ENCODE measurements at places on chromosomes 7 and 10. TPM values are rescaled to one million over a fixed set of nuclear protein-coding genes. Genes with fewer than 3 reads are reported as not detected.
A peak's percentile ranks its signal among the peaks of the same experiment; 100 is the strongest.

GRCh38 chr7:46900312-46901263 is 681.3 kb downstream of the TNS3 start:
- DNase-seq: peak; percentile 92

DNA sequence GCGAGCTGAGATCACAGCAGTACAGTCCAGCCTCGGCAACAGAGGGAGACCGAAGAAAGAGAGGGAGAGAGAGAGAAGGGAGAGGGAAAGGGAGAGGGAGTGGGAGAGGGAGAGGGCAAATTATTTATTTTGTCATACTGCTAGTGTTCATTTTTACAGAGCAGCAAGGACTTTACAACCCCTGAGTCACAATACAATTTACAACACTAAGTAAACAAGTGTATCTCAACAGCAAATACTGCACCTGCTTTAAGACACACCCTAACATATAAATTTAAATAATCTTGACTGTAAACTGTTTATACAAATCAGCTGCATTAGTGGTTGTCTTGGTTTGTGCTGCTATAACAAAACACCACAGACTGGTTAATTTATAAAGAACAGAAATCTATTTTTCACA is 27.2 kb downstream of the HTR5A start:
- DNase-seq: no peak

DNA sequence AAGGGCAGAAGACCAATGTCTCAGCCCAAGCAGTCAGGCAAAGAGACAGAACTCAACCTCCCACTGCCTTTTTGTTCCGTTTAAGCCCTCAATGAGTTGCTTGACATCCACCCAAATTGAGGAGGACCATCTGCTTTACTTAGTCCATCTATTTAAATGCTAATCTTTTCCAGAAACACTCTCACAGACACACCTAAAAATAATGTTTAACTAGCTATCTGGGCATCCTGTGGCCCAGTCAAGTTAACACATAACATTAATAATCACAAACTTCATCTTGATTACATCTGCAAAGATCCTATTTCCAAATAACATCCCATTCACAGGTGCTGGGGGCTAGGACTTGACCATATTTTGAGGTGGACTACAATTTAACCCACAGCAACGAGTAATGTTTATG is 115.7 kb downstream of the RAB11FIP2 start:
- no peak for DNase-seq

- no peak for DNase-seq
These were observed 181.1 kb downstream of the TNS3 start for GRCh38 chr7:47400741-47401206.

- no peak for DNase-seq
These were observed 7.3 kb downstream of the LFNG start for GRCh38 chr7:2526659-2527504.

GRCh38 chr7:18347170-18347569 is 148.4 kb upstream of the HDAC9 start:
- no peak for DNase-seq

GRCh38 chr7:117837841-117838240 is 35.4 kb downstream of the CTTNBP2 start:
- no peak for DNase-seq

- no peak for DNase-seq
These were observed 41.9 kb upstream of the PRKAR1B start for GRCh38 chr7:768881-769504.

GRCh38 chr7:32871624-32872371 is 19.8 kb downstream of the KBTBD2 start:
- no peak for DNase-seq

- no peak for DNase-seq
These were observed 1.4 kb downstream of the CPXM2 start for GRCh38 chr10:123890226-123890625.

DNA sequence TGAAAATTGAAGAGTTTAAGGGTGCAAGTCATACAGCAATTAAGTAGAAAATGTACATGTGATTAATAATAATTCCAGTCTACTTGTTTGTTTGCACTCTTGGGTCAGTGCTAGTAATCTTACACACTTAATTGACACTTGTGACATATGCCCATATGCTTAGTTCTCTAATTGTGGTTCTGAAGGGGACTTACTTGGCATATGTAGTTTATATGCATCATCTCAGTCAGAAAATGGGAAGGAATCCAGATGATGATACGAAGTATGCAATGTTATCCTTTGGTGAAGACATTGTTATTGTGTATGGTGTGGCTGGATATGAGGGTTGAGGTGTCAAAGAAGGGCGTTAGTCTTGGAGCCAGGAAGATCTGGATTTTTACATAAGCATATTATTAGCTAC is 193.5 kb upstream of the HDAC9 start:
- no peak for DNase-seq

SPRN gene
- total RNA-seq: not detected

SPDYE1 gene
- not detected for total RNA-seq

TCTN3 gene
- total RNA-seq: 46.7 TPM
